Fibroblast of lung (primary cell): ENCODE measurements at places on chromosomes 5 and 9. TPM values are rescaled to one million over a fixed set of nuclear protein-coding genes. Genes with fewer than 3 reads are reported as not detected.
A peak's percentile ranks its signal among the peaks of the same experiment; 100 is the strongest.

GRCh38 chr5:5387777-5388176 lies 34.7 kb upstream of the ICE1 start:
- no peak for DNase-seq
- no peak overlapping the region for H3K27ac ChIP-seq
- no peak overlapping the region for H3K4me3 ChIP-seq
- no peaks in the 10 kb centered on the region for H3K27me3 ChIP-seq
- H3K4me1 ChIP-seq, result no peaks in the 10 kb centered on the region
- H3K36me3 ChIP-seq, result no peaks in the 10 kb centered on the region

DNA sequence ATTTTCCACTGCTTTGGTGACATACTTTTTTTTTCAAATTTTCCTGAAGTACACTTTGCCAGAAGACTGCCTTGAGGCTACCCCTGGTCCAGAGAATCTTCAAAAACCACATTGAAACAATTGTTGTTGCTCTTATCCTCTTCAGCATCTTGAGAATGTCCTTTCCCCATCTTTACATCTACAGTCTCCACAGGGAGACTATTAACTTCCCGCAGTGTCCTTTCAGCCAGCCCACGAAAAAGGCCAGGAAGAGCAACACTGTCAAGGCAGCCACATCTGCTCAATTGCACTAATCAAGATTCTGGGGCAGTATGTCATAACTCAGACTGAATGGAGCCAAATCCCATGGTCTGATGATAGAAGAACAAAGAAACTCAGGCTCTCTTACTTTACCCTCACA lies 148.3 kb downstream of the ENC1 start:
- H3K36me3 ChIP-seq, result no peaks in the 10 kb centered on the region
- H3K4me1 ChIP-seq, result no peaks in the 10 kb centered on the region
- DNase-seq, result no peak
- no peaks in the 10 kb centered on the region for H3K27me3 ChIP-seq
- no peak overlapping the region for H3K27ac ChIP-seq

GRCh38 chr9:21160178-21160577 lies 6.3 kb downstream of the IFNA21 start:
- no peak overlapping the region for H3K4me3 ChIP-seq
- no peaks in the 10 kb centered on the region for H3K36me3 ChIP-seq
- DNase-seq, result peak; percentile 48
- no peaks in the 10 kb centered on the region for H3K4me1 ChIP-seq

- peaks cover 12% of the 10 kb centered on the region for H3K4me1 ChIP-seq
- DNase-seq, result peak; percentile 76
- H3K27ac ChIP-seq, result no peak overlapping the region
- H3K27me3 ChIP-seq, result no peaks in the 10 kb centered on the region
- H3K4me3 ChIP-seq, result no peak overlapping the region
Measured at GRCh38 chr5:14659821-14660607, 4.5 kb upstream of the OTULIN start.

NAIP gene
- total RNA-seq, result 1.5 and 3.8 TPM in 2 replicates

IQGAP2 gene
- 7.9 and 8.5 TPM in 2 replicates for total RNA-seq

RFESD gene
- 3.1 and 4.8 TPM in 2 replicates for total RNA-seq

DNA sequence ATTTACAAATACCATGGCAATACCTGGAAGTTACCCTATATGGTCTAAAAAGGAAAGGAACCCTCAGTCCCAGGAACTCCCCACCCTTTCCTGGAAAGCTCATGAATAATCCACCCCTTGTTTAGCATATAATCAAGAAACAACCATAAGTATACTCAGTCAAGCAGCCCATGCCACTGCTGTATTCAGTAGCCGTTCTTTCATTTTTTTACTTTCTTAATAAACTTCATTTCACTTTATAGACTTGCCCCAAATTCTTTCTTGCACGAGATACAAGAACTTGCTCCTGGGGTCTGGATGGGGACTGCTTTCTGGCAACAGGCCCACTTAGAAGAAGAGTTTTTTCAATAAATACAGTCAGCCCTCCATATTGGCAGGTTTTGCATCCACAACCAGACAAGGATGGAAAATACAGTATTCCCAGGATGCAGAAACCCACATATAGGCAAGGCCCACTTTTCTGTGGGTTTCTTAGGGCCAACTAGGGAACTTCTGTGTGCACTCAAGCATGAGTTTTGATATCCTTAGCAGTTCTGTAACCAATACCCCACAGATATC lies 2.8 kb upstream of the TBCA start:
- no peak for DNase-seq
- no peaks in the 10 kb centered on the region for H3K36me3 ChIP-seq
- peaks cover 2% of the 10 kb centered on the region for H3K4me1 ChIP-seq
- H3K4me3 ChIP-seq, result no peak overlapping the region

DNA sequence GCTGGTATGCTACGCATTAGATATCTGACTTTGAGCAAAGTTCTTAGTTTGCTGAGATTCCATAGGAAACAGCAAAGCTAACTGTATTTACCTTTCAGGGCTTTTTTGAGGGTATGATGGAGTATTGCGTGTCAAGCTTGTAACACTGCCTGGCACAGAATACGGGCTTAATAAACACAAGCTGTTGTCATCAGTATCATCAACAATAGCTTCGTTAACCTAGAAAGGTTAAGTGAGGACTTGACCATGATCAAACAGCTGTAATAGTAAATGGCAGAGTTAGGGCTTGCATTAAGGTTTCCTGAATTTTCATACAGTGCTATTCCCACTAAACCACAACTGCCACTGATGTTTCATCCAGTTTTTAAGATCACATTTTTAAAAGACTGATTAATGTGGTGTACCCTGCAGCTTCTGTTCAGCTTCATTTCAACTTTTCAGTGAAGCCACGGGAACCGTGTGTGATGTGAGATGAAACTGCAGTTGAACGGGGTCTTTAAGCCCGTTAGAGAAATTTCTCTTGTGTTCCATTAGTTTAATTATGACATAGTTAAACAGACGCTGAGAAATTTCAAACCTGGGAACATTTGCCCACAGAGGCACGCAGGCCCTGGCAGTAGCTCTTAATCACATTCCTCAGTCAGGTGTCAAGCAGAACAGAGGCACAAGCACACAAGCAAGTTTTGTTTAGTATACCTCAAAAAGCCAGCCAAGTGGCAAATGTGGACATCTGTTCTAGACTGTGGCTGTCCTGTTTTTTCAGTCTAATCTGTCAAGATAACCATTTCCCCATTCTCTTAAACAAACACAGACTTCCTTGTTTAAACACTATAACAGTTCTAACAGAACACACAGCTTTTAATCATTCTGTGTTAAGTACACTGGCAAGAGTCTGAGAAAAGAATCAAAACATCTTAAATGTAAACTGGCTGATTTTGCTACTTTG lies 147.1 kb downstream of the ZNF608 start:
- H3K4me3 ChIP-seq, result no peak overlapping the region
- DNase-seq, result peak; percentile 78
- H3K27ac ChIP-seq, result no peak overlapping the region
- H3K36me3 ChIP-seq, result no peaks in the 10 kb centered on the region
- H3K4me1 ChIP-seq, result peaks cover 2% of the 10 kb centered on the region

- H3K4me3 ChIP-seq, result no peak overlapping the region
- H3K36me3 ChIP-seq, result no peaks in the 10 kb centered on the region
- H3K4me1 ChIP-seq, result no peaks in the 10 kb centered on the region
- H3K27me3 ChIP-seq, result no peaks in the 10 kb centered on the region
- no peak overlapping the region for H3K27ac ChIP-seq
Measured at GRCh38 chr9:78097541-78097940, 65.9 kb upstream of the GNAQ start.

ANKRD18B gene
- under 0.01 and 0.17 TPM in 2 replicates for total RNA-seq

GRCh38 chr9:32525709-32526030 lies 326 bp downstream of the RIGI start:
- DNase-seq, result no peak
- H3K36me3 ChIP-seq, result no peaks in the 10 kb centered on the region
- peak overlapping the region; percentile 55 for H3K27ac ChIP-seq
- H3K4me1 ChIP-seq, result no peaks in the 10 kb centered on the region
- H3K4me3 ChIP-seq, result peak overlapping the region; percentile 87

DNA sequence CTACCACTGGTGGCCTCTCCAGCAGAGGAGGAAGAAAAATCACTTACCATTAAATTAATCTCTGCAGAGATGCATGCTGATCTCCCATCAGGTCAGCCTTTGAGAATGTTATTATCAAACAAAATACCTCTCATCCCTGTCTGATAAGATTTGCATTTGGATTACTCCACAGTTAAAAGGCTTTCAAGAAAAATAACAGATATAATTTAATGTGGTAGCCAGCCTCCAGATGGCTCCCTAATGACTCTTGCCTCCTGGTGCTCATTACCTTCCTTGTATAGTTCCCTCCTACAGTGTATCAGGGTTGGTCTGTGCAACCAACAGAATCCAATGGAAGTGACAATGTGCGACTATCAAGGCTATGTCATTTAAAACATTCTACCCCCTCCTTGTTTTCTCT lies 63.6 kb upstream of the TNPO1 start:
- no peaks in the 10 kb centered on the region for H3K27me3 ChIP-seq
- H3K4me3 ChIP-seq, result no peak overlapping the region
- no peak for DNase-seq
- H3K4me1 ChIP-seq, result no peaks in the 10 kb centered on the region
- no peak overlapping the region for H3K27ac ChIP-seq

DNA sequence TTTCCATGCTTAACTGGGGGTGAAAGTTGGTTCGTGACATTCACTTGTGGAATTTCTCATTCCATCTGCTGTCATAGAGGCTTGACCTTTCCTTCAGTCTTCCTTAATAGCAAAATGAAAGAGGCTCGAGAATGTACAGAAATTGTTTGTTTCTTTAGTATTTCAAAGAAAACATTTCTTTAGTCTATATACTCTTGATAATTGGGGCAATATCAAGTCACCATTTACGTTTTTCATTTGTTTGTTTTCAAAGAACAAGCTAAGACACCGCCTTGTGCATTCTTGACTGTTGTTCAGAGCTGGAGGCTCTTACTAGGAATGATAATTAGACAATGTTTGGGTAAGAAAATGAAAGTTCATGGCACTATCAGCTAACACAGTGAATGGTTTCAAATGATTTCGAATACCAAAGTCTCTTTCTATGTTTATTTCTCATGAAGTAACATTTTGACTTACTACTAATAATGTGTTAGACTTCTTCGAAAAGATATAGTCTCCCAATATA lies 835.4 kb downstream of the SEMA5A start:
- no peaks in the 10 kb centered on the region for H3K4me1 ChIP-seq
- H3K27me3 ChIP-seq, result no peaks in the 10 kb centered on the region
- H3K36me3 ChIP-seq, result no peaks in the 10 kb centered on the region
- no peak overlapping the region for H3K4me3 ChIP-seq

- H3K36me3 ChIP-seq, result no peaks in the 10 kb centered on the region
- no peak overlapping the region for H3K27ac ChIP-seq
- H3K27me3 ChIP-seq, result no peaks in the 10 kb centered on the region
- H3K4me1 ChIP-seq, result peaks cover 2% of the 10 kb centered on the region
Measured at GRCh38 chr9:105157171-105157583, 87.3 kb upstream of the SLC44A1 start.

GRCh38 chr5:31106691-31107090 lies 86.8 kb upstream of the CDH6 start:
- no peaks in the 10 kb centered on the region for H3K27me3 ChIP-seq
- H3K4me3 ChIP-seq, result no peak overlapping the region
- peaks cover 2% of the 10 kb centered on the region for H3K4me1 ChIP-seq
- no peak for DNase-seq
- H3K36me3 ChIP-seq, result no peaks in the 10 kb centered on the region
